Mesendoderm (in vitro differentiated cells): ENCODE measurements at places on chromosomes 3 and 15.

- DNase-seq, result no peak
These were observed 4.4 kb downstream of the PCOLCE2 start for GRCh38 chr3:142884531-142884930.

GRCh38 chr15:69782809-69783208 lies 314.9 kb downstream of the TLE3 start:
- DNase-seq, result no peak

GRCh38 chr15:51766341-51766740 lies 14.9 kb downstream of the TMOD2 start:
- DNase-seq, result no peak

DNA sequence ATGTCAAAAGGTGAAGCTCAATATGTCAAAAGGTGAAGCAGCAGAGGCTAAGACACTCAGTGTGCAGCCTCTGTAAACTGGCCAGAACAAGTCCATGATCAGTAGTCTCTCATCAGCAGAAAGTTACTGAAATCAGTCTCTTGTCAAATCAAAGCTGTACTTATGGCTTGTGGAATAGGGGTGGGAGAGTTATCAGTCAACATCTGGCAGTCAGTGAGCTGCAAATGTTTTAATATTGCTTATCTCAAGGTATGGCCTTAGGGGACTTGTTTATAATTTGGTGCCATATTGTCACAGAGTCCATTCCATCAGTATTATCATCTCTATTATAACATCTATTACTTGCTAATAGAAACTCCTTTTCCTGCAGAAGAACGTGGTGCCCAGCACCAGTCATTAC lies 14.9 kb upstream of the WDR49 start:
- DNase-seq, result no peak

GRCh38 chr3:29332195-29332637 lies 51.3 kb downstream of the RBMS3 start:
- no peak for DNase-seq

- no peak for DNase-seq
These were observed 120.0 kb upstream of the CTDSPL start for GRCh38 chr3:37741644-37742043.

GRCh38 chr3:63557912-63558311 lies 94.6 kb upstream of the SNTN start:
- no peak for DNase-seq

DNA sequence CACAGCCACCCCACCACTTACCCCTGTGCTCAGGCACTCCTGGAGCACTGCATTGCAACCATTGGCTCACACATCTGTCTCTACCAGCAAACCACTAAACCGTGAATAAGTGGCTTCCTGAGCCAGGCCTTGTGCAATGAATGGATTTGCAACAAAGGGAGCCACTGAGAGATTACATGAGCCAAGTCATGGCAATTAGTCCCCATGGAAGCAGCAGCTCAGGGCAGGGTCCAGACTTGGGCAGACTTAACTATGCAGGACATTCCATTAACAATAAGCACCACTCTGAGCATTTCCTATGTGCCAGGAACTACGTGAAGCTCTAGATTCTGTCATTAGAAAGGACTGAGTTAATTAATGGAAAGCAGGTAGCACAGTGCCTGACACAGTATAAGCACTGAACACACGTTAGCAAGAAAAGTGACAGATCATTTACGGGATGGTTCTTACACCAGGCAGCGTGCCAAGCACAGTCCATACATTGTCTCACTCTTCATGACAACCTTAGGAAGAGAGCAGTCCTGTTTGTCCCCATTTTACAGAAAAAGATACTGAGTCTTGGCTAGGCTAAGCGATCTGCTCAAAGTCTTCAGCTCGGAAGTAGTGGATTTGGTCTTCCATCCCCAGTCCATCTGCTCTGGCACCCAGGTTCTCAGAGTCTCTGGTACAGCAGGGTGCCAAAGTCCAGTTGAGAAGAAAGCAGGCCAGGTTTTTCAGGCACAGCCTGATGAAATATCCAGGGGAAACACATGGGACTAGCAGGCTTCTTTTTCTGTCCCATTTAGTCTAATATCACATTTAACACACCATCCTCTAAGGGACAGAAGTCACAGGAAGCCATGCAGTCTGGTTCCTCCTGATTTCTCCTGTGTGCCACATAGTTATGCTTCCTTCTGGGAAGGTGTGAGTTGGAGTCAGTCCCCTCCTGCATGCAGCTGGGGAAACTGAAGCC lies 44.1 kb downstream of the LIPC start:
- DNase-seq, result no peak

DNA sequence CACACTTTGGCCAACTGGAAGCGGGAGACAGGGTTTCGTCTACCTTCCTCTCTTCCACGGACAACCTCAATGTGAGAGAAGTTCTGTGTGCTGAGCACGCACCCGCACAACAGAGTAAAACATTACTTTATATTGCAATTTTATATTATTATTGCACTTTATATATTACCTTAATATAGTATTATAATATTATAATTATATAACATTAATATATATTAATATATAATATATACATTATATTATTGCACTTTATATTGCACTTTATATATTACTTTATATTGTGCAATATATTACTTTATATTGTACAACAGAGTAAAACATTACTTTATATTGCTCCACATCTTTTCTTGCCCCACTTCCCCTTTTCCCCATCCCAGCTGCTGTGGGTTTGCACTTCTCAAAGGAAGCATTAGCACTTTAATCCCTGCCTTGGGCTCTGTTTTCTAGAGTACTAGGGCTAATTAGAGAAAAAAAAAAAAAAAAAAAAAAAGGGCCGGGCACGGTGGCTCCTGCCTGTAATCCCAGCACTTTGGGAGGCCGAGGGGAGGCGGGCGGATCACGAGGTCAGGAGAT lies 76.4 kb upstream of the SLC4A7 start:
- no peak for DNase-seq

DNA sequence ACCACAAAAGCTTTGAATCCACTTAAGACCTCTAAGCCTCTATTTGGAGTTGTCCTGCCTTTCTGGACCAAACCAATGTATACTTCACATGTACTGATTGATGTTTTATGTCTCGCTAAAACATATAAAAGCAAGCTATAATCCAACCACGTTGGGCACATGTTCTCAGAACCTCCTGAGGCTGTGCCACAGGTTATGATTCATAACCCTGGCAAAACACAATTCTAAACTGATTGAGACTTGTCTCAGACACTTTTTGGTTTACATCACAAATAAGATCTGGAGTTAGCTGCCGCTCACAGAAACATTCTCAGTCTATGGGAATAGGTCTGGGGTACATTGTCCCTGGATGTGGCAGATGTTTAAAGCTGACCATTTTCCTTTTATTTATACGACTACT lies 53.4 kb upstream of the EPHA6 start:
- DNase-seq, result no peak

DNA sequence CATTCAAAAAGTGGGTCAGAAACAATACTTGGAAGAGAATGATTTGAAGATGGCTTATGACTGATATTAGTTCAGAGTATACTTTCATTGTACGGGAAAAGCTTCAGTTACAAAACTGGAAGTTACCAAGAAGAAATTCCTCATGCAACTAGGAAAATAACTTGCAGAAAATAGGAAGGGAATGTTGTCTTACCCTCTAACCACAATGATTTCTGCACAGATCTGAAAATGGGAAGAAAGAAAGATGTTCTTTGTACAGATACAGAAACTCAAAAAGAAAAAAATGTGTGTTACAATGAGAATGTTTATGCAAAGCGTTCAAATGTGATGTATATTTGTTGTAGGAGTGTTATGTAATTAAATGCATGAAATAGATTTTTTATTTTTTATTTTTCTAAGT lies 3.7 kb downstream of the ZNF280D start:
- DNase-seq, result no peak

- DNase-seq, result peak; percentile 80
These were observed 19.2 kb upstream of the CPOX start for GRCh38 chr3:98612587-98612986.

DNA sequence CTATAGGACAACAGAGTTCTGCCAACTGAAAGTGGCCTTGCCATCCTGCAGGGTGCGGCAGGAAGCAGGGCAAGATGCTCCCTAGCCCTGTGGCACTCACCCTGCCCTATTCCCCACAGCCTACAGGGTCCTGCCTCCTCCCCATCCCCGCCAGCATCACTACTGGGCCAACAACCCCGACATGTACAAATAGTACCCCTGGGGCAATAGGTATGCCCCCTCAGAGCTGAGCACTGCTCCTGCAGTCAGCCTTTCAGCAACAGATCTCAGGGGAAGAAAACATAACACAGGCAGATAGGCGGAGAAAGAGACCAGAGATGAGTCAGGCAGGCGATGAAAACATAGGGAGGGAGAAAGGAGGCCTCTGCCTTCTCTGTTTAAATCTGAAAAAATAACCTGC lies 74.7 kb downstream of the XXYLT1 start:
- no peak for DNase-seq

- DNase-seq, result no peak
These were observed 191.2 kb downstream of the PLCL2 start for GRCh38 chr3:17075907-17076306.

DNA sequence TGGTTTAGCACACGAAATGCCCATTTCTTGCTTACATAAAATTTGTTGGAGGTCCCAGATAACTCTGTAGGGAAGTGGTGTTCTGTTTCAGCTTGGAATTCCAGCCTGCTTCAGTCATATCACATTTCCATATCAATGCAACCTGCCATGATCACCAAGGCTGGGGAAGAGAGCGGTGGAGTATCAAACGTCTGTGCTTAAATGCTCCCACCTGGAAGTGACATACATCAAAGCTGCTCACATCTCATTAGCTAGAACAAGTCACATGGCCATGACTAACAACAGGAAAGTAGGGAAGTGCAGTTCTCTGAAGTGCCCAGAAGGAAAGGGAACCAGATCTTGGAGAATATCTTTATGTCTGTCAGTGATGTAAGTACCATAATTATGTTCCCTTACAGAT lies 130.2 kb upstream of the CFAP20DC start:
- DNase-seq, result peak; percentile 69

DNA sequence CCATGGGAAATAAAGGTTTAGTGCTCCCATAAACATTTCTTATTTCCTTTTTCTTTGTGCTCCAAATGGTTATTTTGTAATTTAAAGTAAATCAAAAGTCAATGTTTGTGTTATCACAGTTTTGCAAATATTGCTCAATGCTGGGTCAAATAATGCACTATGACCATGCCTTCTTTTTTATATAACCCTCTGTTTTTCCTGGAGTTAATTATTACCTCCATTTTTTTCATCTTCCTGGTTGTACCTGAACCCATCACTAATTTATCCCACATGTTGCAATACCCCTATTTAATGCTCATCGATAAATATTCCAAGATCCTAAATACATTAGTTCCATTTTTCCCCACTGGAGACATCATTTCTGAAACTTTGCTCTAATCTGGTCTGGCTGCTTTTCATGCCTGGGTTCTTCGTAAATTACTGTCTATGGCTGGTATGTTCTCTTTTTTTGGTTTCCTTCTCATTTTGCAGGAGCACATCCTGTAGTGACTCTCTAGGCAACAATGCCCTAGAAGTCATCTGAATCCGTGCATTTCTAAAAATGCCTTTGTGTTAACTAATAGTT lies 66.4 kb downstream of the OXNAD1 start:
- DNase-seq, result no peak
